ENCODE measurements at places on chromosomes 12 and 14.

DNA sequence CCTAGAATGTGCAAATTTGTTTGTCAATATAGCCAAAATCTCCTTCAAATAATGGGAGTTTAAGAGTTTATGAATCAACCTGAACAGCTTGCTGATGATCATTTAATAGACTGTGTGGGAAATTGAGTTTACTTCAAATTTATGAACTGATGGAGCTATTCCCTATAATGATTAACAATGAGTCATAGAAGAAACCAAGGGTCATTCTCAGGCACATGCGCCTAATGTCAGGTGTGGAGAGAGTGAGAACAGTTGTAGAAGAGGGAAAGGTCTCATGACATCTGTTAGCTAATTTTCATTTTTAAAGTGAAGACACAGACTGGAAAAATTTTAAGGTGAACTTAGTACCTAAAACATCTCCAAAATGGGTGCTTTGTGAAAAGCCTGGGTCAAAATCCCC is 191.8 kb downstream of the BMP4 start:
- no peak for DNase-seq

DNA sequence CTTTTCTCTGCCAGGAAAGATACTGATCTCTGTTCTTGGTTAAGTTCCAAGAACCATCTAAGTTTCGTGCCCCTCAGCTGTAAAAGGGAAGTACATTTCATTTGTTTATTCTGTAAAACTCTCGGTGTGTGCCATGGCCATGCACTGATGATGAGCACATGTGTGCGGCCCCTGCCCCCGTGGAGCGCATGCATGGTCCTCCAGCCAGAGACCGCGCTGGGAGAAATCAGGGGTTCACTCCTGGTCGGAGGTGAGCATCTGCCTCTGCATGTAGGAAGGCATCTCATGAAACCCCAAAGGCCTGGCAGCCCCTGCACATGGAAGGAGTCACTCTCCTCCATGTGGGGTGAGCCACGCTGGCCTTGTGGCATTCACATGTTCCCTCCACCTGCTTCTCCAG is 102.5 kb upstream of the RTL1 start:
- no peak for DNase-seq

DNA sequence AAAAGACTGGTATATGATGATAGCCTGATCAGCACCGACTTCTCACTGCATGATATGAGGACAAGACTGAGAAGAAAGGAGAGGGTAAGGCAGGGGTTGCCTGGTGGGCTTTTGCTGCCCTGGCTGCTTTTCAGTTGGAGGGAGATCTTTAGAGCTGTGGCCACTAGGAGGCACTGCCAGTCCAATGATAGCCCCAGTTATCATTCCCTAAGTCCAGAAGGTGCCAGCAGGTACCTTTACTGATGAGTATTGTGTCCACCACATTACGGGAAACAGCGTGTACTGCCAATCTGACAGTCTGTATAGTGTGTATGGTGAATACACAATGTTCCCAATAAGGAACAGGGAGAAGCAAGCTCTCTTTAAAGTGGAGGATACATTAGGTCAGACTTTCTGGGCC is 55.8 kb upstream of the CCDC175 start:
- DNase-seq = peak; percentile 21

- DNase-seq = peak; percentile 85
Measured at GRCh38 chr14:102819176-102819628, 42.0 kb downstream of the TRAF3 start.

DNA sequence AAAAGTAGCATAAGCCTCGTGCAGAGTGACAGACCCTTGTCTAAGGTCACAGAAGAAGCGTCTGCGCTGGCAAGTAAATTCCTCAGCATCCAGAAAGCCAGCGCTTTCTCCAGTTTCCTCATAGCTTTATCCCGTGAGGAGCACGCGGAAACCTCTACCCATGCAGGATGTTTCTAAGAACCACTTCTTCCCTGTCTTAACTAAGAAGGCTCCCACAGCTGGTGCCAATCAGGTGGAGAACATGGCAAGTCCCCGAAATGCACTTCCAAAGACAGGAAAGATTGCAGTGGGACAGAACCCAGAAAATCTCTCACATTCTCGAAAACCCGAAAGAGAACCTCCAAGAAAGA is 968 bp upstream of the ARID4A start:
- DNase-seq = no peak

DNA sequence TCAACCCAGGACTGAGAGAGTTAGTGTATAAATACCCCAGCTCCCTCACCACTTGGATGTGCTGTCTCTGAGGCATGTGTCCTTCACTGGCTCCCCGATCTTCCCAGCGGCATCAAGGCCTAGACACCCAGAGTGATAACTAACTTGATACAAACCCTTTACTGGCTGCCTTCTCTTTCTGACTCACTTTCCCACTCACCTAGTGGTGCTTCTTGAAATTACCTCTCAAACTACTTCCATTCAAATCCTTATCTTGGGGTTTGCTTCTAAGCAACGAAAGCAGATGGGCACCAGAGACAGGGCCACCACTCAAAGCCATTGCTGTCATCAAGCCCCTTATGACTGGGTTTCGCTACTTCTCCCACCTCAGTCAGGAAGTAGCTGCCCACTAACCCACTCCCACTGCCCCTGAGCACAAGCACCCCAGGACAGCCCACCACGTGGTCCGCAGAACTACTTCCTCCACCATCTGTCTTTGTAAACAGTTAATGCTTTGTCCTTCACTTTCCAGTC is 17.2 kb downstream of the ZFP36L1 start:
- no peak for DNase-seq

DNA sequence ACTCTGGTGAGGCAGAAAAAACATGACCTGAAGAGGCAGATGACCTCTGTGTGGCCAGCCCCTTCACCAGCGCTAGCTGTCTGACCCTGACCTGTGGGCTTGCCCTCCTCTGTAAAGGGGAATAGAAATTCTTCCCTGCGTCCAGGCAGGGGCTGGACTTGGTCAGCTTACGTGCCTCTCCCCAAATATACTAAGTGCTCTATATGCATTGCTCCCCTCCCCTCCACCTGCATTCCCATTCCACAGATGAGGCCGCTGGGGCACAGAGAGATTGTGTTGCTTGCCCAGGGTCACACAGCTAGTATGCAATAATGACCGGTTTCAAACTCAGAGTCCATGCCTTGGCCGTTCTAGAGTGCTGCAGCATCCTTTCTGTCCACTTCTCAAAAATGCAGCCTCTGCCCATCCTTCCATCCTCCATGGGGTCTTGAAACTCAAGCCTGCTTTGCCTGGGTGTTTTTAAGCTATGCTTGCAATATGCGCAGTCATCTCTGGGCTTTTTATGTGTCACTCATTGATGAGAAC is 303.9 kb downstream of the CACNA1C start:
- no peak for DNase-seq

DNA sequence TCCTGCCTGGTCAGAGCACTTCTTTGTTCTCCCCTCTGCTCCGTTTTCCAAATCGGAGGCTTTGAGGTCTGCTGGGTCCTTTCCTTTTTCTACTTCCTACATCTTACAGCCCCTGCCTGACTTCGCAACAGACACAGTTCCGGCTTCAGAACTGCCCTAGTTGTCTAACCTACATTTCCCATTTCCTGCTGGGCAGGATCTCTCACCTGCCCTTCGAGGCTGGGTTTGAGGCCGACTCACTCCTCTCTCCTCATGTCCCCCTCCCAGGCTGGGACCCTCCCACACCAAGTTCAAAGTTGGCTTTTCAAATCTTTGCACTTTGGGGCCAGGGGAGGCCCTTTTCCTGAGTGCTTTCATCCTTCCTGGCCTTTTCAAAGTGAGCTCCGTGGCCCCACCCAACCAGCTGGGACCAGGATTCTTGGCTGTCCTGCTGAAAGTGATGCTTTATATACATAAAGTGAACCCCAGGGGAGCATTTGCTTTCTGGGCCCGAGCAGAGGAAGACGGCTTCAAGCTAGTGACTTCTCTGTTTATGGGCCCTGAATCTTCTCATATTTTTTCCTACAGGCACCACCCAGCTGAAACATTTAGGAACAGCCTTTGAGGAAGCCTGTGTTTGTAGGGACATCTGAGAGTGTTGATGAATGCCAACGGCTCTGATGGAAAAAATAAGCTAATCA is 281.0 kb upstream of the CRY1 start:
- no peak for DNase-seq

DNA sequence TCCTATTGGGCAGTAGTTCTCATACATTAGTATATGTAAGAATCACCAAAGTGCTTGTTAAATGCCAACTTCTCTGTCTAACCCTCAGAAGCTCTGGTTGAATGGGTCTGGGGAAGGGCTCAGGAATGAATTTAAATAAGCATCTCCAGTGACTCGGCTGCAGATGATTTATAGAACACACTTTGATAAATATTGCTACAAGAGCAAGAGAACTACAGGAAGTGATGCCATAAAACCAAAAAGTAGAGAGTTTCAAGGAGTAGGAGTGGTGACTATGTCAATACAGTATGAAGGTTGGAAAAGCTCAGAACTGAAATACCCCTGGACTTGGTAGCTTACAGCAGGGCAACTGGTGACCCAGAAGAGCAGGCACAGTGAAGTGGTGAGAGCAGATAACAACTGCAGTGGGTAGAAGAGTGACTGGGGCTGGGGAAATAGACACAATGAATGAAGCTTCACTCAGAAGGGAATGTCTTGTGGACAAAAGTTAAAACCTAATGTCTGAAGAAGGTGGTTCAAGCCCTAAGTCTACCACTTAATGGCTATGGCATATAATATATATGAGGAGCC is 8.0 kb upstream of the PLEKHA5 start:
- DNase-seq = no peak

DNA sequence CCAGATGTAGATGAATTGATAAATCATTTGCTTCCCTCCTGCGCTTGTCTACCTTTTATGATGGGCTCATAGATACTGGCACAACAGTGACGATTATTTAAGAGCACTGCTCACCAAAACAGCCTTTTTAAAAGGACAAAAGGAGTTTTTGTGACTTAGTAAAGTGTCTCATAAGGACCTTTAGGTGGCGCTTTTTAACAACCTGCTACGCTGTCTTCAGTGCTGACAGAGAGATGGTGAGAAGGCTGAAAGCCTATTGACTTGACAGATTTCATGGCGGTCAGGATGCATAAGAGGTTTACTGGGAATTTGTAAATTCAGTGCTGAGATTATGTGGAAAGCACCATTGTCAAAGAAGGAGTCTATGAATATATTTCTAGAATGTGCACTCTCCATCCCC is 87.6 kb downstream of the SLC15A5 start:
- DNase-seq = no peak

GRCh38 chr12:127515941-127516340 is 751.0 kb upstream of the TMEM132C start:
- DNase-seq = no peak

- DNase-seq = no peak
Measured at GRCh38 chr14:35959835-35960234, 133.7 kb downstream of the BRMS1L start.

- no peak for DNase-seq
Measured at GRCh38 chr12:91889910-91890309, 255.7 kb downstream of the BTG1 start.

All from activated T-cell treated with anti-CD3 and anti-CD28 coated beads, Interleukin-2, amount 50 U/mL, for 48 hours (primary cell).